Skin of body (tissue), 3 donors: ENCODE measurements at places on chromosomes 3 and 15. TPM values are rescaled to one million over a fixed set of nuclear protein-coding genes. Genes with fewer than 3 reads are reported as not detected.

Gene ROBO2
- 42.3 TPM for total RNA-seq

DNA sequence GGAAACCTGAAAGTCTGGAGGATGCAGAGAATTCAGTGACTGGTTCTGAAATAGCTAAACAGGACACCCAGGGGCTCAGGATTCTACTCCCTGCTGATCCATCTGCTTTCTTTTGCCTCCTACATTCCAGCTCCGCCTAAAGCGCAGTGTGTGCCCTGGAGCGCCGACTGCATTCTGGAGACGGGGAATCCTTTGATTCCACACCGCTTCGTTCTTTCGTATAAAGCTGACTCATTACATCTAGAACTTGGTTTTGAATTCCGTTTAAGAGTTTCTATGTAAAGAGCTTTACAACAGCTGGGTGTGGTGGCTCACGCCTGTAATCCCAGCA, 61.8 kb downstream of the SENP2 start:
- no peak for DNase-seq

DNA sequence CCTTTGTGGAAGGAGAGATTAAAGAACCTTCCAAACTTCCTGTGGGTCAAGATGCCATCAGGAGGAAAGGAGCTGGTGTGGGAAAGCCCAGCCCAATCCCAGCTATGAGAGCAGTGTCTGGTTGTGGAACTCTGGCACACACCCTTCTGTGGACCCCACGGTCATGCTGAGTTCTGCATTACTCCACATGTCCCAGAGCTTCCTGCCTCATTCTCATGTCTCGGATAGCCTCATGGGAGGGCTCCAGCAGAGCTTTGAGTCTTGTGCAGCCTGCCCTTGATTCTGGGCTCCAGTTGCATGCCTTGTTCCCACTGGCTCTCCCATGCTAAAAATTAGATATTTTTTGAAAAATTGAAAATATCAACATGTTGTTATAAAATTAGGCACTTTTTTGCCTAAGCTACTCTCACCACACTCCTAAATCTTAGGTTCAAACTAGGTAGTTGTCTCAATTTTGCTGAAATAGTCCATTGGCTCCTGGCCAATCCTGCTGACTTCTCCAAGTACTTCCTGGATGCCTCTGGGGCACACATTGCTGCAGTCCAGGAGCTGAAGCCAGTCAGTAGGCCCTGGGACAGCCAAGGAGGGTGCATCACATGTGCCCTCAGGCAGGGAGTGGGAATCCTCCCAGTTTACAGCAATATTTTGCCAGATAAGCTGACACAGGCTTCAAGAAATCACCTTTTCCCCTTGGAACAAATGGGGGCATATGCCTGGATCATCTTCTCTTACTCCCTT, 144.3 kb downstream of the EEFSEC start:
- peak; percentile 45 for DNase-seq

DNA sequence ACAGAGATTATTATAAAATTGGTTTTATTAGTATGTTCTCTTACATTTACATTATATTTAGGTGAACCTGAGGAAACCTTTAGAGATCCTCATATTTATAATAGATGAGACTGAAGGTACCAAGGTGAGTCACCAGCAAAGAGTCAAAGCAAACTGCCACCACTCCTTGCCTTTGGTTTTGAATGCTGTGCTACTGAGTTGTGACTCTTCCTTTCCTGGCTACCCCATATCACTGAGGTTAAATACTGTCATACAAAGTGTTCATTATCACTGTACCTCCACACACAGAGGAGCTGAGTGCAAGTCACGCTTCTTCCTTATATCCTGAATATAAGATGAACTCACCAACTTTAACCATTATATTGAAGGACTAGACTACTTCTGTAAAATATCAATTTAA, 168.2 kb downstream of the CBLB start:
- DNase-seq, result no peak

Gene WDR93
- 0.20 TPM for total RNA-seq

GRCh38 chr3:67790043-67790442, 135.6 kb upstream of the SUCLG2 start:
- no peak for DNase-seq

Gene THOC7
- total RNA-seq, result 34.3 TPM

DNA sequence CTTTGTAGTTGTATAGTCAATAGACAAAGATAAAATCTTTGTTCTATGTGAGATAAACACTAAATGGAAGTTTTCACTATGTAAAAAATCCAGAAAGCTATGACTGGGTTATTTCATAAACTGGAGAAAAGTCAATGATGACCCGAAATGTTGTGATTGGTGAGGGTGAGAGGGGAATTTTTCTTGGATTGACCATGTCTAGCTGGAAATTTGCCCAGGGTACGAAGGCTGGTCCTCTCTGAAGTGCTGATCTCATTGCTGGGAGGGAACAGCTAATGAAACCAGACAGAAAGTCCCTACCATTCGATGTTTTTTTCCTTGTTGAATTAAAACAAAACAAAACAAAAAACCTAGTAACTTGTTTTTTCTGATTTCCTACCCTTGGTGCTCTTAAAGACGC, 14.3 kb downstream of the TPRG1 start:
- DNase-seq, result no peak

DNA sequence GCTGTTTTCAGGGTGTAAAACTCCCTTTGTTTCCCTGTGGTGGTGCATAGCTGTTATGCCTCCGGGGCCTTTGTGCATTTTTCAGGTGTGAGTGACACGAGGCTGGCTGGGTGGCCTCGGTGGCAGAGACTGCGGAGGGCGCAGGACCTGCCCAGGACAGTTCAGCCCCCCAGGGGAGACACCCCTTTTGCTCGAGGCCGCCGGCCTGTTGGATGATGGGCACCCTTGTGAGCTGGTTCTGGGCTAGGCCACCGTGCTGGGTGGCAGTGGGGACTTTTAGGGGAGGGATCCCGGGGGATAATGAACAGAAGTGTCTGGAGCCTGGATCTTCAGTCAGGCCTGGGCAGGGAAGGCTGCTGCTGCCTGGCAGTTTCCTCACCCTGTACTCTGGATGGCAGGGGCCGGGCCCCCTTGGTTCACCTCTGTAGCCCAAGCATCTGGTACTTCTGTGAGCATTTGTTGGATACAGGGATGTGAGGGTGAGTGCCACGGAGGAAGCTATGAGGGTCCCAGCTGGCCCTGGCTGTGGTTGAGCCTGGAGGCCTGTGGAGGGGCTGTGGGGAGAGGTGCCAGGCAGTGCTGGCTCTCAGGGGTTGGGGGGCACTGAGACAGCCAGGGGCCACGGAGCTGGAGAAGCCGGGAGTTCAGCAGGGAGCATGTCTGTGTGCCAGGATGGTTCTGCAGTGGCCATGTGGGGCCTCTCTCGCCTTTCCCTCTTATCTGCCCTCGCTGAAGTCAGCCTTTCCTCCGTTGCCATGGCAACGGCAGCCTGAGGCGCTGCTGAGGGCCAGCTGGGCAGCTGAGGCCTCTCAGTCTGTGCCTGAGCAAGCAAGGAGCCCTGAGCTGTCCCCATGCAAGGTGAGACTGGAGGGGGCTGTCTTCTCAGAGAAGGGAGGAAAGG, 49.0 kb downstream of the KY start:
- no peak for DNase-seq

GRCh38 chr3:74537164-74537563, 77.3 kb downstream of the CNTN3 start:
- DNase-seq, result peak; percentile 93

- DNase-seq, result no peak
These were observed 42.9 kb upstream of the DHX36 start for GRCh38 chr3:154367221-154367620.

GRCh38 chr15:90807074-90807785, 61.2 kb upstream of the FURIN start:
- DNase-seq, result no peak

GRCh38 chr3:43017593-43018195, 38.6 kb downstream of the GASK1A start:
- no peak for DNase-seq

Gene EIF2B5
- 28.7 TPM for total RNA-seq

DNA sequence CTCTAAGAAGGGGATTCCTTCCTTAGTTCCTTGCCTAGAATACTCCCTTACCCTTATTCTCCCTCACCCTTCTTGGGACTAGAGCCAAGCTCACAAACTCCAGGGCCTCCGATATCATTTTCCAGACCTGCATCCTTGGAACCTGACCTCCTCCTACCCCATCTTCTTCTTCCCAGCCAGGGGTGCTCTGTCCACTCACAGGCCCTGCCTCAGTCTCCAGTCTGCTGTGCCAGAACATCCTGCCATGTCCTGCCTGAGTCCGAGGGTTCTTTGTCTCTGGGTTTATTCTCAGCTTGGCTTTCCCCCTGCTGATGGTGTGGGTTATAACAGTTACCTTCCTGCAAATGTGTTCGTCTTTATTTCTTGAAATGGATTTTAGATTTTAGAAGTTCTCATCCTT, 59.9 kb upstream of the MCF2L2 start:
- DNase-seq, result no peak

DNA sequence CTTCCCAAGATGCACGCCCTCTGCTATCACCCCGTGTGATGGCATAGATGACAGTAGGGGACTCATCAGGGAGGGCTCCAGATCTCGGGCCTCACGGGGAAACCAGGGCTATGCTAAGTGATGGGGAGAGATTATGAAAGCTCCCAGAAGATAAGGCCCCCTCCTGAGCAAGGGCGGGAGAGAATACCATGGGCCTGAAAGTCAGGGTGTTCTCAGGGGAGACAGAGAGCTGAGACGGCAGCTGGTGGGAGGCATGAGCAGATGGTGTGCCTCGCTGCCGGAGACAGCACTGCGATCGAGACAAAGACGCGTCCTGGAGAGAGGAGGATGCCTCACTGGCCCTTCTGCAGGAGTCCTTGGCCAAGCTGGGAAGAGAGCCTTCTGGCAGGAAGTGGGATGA, 106.5 kb upstream of the ADPGK start:
- DNase-seq, result no peak

Gene MAP6D1
- total RNA-seq, result 1.2 TPM

GRCh38 chr15:74210729-74211128, 8.1 kb upstream of the STRA6 start:
- no peak for DNase-seq

DNA sequence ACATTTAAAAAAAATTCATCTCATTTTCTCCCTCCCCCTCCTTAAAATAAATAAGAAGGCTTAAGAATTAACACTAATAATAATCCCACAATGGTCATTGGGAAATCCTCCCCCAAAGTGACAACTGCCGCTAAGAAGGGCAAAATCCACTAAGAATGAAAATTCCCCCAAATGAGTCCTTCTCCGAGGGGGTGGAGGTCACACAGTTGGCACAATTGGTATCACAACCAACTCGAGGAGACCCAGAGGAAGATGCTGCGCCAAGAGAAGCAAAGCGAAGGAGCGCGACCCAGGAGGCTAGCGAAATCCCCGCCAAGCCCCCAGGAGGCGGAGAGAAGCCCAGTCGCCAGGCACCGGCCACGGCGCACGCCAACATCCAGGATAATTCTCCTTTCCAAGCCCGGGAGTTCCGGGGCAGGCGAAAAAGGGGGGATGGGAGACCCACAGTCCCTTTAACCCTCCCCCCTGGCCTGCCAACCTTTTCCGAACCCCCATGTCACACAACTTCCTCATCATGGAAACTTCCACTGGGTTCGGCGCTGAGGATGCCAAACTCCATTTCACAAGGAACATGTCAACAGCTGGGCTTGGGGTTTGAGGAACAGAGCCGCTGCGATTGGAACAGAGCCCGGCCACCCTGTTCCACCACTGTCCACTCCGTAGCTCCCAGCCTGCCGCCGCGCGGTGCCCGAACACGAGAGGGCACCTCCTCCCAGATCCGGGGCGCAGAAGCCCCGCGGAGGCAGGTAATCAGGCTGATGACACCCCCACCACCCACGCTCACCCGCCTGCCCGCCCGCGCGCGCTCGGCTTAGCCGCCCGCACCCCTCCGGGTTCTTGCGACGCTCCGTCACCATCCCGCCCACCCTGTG, 668 bp downstream of the THRB start:
- peak; percentile 33 for DNase-seq

GRCh38 chr15:56811586-56811985, 78.3 kb upstream of the ZNF280D start:
- no peak for DNase-seq

- no peak for DNase-seq
These were observed 28.2 kb downstream of the PSMD6 start for GRCh38 chr3:63995086-63995485.

DNA sequence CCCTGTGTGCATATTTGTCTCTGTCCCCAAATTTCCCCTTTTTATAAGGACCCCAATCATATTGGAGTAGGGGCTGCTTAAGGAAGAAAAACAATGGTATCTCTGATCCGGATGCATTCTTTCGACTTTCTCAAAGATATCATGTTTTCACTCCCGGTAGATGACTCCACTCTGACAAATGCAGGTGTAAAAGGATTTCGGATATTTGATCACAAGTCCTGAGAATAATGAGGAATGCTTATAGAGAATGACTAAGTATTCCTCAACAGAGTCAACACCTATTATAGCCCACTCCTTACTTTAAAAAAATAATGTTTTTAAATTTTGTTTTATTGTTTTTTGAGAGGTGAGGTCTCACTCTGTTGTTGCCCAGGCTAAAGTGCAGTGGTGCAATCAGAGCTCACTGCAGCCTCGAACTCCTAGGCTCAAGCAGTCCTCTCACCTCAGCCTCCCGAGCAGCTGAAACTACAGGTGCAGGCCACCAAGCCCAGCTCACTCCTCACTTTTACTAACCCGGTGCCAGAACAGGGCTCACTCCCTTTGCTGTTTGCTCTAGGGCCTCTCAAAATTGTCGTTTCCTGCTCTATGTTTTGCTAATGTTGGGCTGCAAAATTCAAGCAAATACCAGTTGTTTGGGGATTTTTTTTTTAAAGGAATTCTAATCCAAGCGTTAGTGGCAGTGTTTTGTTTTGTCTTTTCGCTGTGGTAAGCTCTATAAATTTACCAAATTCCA, 24.6 kb downstream of the COL8A1 start:
- no peak for DNase-seq

DNA sequence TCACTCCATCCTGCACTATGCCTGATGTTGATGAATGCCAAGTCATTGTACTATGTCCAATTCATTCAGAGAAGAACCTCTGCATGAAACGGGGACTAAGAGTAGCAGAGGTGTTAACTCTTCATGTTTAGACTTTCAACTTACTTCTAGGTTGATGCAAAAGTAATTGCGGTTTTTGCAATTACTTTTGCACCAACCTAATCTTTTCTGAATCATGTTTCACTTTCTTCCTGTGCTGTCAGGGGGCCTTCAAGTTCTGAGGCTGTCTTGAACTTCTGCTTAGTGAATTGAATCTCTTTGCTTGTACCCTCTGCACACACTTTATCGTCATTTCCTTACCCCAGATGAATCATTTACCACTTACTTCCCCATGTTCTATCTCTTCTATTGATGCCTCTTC, 636.2 kb downstream of the NAALADL2 start:
- no peak for DNase-seq

Gene MASP1
- 26.5 TPM for total RNA-seq

Gene CPNE9
- total RNA-seq, result 0.39 TPM
